Activated CD8-positive, alpha-beta memory T cell treated with anti-CD3 and anti-CD28 coated beads for 48 hours (primary cell): ENCODE measurements at places on chromosomes 13 and 19.

- no peak for DNase-seq
These were observed 7.0 kb upstream of the SLC7A10 start for GRCh38 chr19:33232656-33233055.

DNA sequence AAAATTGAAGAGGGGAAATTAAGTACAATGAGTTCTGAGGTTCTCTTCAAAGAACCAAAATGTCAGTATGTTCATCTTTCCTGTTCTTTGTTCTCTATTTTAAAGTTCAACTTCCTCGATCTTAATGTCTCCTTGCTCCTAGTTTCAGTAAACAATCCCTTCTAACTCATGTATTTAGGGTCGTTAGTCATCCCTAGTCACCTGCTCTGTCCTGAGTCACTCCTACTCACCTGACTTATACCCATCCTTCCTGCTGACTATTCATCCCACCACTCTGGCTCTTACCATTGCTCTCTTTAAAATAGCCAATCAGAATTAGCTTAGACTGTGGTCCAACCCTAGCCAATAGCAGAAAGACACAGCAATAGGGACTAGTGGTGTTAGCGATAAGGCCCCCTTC, 24.3 kb downstream of the ZNF90 start:
- no peak for DNase-seq

DNA sequence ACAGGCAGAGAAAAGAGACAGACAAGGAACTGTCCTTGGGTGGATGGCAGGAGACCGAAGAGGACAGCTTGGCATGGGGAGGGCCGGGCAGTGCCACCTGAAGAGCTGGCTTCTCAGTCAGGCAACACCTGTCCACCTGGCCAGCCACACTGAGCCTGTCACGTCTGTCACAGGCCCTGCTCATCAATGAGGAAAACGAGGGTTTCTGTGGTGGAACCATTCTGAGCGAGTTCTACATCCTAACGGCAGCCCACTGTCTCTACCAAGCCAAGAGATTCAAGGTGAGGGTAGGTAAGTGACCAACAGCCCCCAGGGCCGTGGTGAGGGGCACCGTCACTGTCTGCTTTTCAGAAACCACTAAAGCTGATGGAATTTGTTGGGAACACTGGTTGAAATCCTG, 11.2 kb upstream of the PROZ start:
- DNase-seq: no peak

DNA sequence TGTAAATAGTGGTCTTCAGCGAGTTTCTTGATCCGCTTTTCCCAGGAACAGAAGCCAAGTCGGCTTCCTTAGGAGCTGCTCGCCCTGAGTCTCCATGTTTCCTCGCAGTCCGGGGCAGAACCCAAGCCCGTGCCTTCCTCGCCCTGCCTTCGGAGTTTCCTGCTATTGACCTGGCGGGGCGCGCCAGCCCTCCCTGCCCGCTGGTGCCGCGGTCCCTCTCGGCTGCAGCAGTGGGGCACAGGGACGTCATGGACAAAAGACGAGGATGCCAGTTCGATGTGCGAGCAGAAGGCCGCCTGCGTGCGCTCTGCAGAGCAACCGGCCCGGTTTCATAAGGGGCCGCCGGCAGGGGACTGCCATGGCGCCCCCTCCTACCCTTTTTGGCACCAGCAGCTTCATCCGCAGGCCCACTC, 156.6 kb downstream of the TM9SF2 start:
- no peak for DNase-seq

DNA sequence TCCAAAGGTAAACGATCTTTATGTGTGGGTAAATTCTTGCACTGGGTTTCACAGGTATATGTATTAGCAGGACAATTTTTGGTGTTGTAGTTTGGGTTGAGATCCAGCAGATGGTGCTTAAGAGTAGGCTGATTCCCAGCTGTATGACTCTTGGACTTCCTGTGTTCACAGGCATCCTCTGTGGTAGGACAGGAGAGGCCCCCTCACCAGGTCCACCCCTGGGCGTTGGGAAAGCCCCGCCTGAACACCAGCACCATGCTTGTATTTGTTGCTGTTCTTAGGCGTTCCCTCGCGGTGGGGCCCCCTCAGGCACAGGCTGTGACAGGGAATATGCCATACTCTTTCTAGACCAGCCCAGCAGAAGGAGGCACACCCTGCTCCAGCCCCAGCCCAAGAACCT, 49.5 kb upstream of the PCDH17 start:
- DNase-seq: no peak

- no peak for DNase-seq
These were observed 4.5 kb upstream of the STK24 start for GRCh38 chr13:98581381-98581780.

GRCh38 chr13:61142506-61142905, 273.1 kb downstream of the PCDH20 start:
- no peak for DNase-seq

GRCh38 chr13:75929076-75929475, 292.9 kb downstream of the LMO7 start:
- DNase-seq: no peak

DNA sequence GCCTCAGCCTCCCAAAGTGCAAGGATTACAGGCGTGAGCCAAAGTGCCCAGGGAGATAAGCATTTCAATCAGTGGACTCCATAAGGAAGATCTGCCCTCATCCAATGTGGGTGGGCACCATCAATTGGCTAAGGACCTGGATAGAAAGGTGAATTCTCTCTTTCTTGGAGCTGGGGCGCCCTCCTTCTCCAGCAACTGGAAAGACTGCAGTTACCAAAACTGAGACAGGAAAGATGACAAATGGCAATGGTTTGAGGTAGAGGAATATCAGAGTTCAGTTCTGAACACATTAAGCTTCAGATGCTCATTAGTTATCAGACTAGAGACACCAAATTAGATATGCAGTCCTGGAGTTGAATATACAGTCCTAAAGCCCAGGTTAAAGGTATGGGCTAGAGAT, 10.5 kb upstream of the ELF1 start:
- no peak for DNase-seq

GRCh38 chr19:2478756-2479555, 3.0 kb downstream of the GADD45B start:
- peak; percentile 16 for DNase-seq

GRCh38 chr13:31138515-31138914, 23.2 kb downstream of the HSPH1 start:
- no peak for DNase-seq

GRCh38 chr13:102729560-102730270, 34.9 kb upstream of the METTL21C start:
- DNase-seq: no peak

DNA sequence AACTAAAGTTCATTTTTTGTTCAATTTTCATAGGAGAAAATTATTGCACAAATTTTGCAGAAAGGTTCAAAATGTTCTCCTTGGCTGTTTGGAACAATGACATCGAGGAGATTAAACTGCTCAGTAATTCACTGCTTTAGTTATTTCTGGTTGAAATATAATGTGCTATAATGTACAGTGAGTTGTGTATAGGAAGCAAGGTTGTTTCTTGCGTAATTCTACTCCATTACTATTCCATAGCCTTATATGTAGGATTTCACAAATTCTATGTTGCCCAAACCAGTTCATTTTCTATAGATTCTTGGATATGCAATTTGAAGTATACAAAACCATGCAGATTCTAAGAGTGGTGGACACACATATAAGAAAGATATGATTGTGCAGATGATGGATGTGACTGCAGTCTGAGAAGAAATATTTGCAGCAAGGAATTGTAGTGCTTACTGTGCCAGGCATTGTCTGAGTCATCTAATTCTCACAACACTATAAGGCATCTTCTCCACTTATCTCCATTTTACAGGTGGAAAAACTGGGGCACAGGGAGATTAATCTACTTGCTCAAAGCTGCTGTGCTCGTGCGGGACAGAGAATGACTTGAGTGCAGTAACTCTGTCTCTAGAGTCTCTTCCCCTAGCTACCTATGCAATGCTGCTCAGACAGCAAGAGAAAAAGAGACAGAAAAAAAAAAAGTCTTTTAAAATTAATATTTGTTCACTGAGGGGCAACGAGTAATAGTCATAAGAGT, 515.5 kb downstream of the MYO16 start:
- no peak for DNase-seq

- DNase-seq: no peak
These were observed 324.3 kb downstream of the ZNF536 start for GRCh38 chr19:30696514-30696913.

DNA sequence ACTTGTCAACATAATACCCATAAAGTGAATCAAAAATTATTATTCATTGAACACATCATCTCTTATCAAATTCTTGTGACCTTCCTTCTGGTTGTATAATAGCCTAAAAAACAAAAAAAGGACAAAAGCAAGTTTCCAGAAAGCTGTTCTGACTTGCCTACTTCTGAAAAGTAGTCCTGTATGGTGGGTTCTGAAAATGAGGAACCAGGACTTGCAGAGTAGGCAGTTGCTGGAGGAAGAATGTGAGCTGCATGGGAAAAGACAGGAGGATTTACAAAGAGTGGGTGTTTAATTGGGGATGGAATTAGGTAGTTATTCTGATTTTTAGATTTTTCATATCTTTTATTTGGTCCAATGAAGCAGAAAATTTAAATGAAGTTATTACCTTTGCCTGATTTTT, 56.7 kb downstream of the RCBTB2 start:
- no peak for DNase-seq

GRCh38 chr19:2154587-2155075, 3.3 kb upstream of the AP3D1 start:
- DNase-seq: no peak

- DNase-seq: no peak
These were observed 43.0 kb upstream of the UBL3 start for GRCh38 chr13:29893438-29893837.

DNA sequence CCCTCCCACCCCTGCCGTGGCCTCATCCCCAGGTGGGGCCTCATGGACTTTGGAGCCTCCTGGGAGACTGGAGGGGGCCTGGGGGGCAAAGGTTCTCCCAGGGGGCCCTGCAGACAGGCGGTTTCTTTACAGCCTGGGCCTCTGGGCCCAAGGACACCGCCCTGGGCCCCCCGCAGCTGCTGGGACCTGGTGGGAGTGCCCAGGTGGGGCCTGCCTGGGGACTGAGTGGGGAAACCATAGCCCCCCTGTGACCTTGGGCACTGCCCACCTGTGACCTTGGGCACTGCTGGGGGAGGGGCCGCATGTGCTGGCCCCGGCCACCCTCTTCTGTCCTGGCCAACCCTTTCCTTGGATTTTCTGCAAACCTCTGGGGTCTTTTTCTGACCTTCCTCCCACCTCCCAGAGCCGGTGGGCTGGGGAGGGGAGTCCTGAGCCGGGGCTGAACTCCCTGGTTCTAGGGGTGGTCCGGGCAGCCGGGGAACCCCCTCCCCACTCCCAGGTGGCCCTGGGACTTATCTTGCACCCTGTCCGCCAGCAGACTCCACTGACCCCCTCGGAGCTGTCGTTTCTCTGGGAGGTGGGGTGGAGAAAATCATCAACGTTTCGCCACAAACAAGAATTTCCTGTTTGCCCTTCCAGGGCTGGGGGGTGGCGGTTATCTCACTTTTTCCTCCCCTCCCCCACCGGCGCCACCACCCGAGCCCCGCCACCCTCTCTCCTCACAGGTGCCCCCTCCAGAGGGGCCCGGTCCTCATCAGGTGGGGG, 27.0 kb downstream of the ARID3A start:
- DNase-seq: no peak

DNA sequence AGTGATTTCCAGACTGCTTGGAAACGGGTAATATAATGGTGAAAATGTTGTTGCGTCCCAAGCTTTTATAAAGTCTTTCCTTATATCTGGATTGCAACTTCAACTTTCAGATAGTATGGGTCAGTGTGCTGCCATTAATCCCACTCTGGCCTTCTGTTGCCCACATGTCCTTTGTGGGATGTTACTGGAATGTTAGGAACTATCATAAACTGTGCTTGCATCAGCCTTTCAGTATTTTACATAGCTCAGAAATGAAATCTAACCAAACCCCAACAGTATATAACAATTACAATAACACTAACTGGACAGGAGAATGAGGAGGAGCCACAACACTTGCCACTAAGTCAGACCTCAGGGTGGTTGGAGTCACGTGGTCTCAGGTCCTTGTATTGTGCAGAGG, 78.9 kb downstream of the LNX2 start:
- DNase-seq: no peak

DNA sequence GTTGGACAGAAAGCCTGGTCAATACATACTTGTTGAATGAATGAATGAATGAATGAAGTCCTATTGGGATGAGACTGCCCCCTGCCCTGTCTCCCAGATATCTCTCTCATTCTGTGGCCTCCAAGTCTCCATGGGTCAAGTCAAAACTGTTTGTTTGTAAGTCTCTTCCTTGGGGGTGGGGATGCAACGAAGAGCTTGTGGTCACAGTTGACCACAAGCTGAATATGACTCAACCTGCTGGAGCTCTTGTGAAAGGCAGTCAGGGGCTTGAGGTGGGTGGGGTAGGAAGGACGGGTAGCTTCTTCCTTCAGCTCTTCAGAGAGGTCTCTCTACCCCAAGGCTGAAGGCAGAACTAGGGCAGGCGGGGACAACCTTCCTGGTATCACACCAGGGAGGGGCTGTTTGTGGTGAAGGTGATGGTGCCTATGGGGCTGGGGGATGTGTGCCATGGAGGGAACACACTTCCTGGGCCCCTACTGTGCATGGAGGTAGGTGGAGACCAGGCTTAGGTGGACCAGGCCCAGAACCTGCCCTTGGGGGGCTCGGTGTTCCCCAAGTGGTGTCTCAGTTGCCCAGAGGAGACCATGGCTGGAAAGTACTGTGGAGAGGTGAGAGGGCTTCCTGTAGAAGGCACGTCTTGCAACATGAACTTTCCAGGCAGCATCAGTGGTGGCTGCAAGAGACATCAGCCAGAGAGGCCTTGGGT, 8.0 kb downstream of the MYO1F start:
- DNase-seq: peak; percentile 38

- DNase-seq: no peak
These were observed 15.8 kb downstream of the ZNF574 start for GRCh38 chr19:42091742-42092141.

DNA sequence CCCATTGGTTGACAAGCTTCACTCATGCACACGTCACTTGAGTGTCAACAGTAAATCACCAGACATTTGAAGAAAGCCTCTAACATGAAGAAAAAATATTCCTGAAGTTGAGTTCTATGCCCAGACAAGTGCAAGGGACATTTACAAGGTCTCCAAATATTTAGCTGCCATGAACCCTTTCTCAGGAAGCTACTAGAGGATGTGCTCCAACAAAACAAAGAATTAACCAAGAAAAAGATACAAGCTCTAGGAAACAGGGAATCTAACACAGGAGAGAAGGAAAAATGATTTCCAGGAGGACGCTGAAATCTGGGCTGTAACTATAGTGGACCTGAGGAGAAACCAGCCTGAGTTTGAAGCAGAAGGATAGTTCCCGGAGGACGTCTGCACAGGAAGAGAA, 45.7 kb upstream of the KATNAL1 start:
- no peak for DNase-seq

- no peak for DNase-seq
These were observed 49.4 kb upstream of the INTS6 start for GRCh38 chr13:51502153-51502651.

DNA sequence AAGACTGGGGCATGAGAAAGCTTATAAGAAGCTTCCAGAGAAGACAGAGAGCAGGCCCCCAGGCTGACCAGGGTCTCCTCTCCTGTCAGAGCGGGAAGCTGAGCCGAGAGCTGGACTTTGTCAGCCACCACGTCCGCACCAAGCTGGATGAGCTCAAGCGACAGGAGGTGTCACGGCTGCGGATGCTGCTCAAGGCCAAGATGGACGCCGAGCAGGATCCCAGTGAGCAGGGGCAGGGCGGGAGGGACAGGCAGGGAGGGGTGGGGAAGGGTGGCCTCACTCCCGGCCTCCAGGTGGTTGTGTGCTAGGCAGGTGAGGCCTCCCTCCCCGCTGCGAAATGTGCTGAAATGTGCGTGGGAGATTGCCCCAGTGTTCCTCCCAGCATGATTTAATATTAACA, 5.6 kb downstream of the NUCB1 start:
- no peak for DNase-seq

GRCh38 chr19:51712461-51713081, 11.2 kb downstream of the HAS1 start:
- DNase-seq: no peak

GRCh38 chr13:95426631-95427030, 125.4 kb upstream of the ABCC4 start:
- no peak for DNase-seq
